ENCODE measurements at places on chromosomes 5 and 9. TPM values are rescaled to one million over a fixed set of nuclear protein-coding genes. Genes with fewer than 3 reads are reported as not detected.

The GPR150 gene
- 0.17 TPM for total RNA-seq

The LIFR gene
- 28.6 TPM for total RNA-seq

The FAM174A gene
- total RNA-seq, result 11.6 TPM

The KIF12 gene
- total RNA-seq, result not detected

The PLEKHG4B gene
- not detected for total RNA-seq

The SLC23A1 gene
- 1.9 TPM for total RNA-seq

The RNF208 gene
- total RNA-seq, result 38.0 TPM

The NIPAL4 gene
- not detected for total RNA-seq

The SLC36A3 gene
- not detected for total RNA-seq

The PCDHGB1 gene
- not detected for total RNA-seq

The SPINK13 gene
- total RNA-seq, result not detected

The ADAMTS12 gene
- total RNA-seq, result 103 TPM

The PCDHGC4 gene
- not detected for total RNA-seq

The DRD1 gene
- not detected for total RNA-seq

The TAF11L5 gene
- not detected for total RNA-seq

The CDH6 gene
- not detected for total RNA-seq

Data from PC-9 (cell line).